D721Med (cell line): ENCODE measurements at places on chromosomes 3 and 15.

DNA sequence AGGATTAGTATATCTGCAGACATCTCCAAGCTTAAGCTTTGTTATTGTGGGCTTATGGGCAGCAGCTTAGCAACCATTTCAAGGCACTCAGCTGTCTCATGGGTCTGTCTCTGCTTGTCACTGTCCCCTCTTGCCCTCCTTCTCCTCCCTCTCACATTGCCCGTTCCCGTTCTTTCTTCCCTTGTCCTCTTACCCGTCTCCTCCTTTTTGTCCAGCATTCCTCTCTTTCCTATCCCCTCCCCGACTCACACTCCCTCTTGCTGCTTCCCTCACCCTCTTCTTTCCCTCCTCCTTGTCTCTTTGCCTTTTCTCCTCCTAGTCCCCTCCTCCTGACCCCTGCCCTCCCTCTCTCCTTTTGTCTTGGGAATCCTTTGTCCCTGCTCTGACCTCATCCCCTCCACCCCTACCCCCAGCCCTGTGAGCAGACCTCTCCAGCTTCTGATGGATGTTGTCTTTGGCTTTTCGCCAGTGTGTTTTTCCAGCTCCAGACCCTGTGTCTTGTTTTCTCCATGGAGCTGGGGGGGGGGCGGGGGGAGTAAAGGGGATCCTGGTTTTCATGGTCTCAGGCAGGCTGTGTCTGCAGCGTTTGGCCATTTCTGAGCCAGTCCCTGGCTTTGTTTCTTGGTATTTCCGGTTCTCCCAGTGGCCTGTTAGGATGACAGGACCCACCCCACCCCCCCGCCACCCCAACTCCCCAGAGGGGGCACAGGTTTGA lies 47.9 kb upstream of the TRAK1 start:
- DNase-seq: no peak

- no peak for DNase-seq
Observed at GRCh38 chr3:71585131-71585530, 1.6 kb upstream of the FOXP1 start.

DNA sequence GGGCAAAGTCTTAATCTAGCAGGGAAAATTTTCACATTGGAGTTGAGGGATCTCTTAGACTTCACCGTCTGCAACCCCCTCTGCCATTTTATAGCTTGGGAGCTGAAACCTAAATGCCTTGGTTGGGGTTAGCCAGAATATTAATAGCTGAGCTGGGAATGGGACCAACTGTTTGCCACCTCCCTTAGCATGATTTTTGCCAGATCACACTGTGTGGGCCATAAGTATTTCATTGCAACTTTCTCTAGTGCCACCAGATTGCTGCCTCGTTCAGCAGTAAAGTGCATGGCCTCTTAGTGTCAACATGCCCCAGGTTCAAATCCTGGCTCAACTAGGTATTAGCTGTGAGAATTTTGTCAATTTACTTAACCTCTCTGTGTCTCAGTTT lies 55.9 kb upstream of the ABHD17C start:
- DNase-seq: no peak

- DNase-seq: no peak
Observed at GRCh38 chr3:194472290-194472920, 14.4 kb downstream of the ATP13A3 start.

DNA sequence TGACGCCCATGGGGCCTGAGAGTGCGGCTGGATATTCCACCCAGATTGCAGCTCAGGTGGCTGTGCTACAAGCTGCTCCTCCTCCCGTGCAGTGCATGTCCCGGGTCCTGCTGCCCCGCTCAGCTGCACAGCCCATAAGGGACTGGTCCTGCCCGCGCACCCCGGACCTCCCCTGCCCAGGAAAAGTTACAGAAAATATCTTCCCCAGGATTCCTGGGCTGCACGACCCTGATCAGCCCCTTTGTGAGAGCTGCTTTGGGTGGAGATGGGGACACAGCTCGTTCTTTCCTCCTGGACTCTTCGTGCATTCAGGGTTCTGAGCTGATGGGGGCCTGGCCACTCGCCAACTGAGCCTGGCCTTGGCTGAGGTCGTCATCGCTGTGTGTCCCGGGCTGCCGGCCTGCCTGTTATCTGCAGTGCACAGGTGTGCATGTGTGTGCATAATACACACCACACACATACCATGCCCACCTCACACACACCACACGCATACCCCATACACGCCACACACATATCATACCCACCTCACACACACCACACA lies 28.8 kb downstream of the APBA2 start:
- no peak for DNase-seq

GRCh38 chr3:2765002-2765579 lies 345.1 kb downstream of the IL5RA start:
- DNase-seq: no peak

GRCh38 chr3:189334064-189334920 lies 162.5 kb downstream of the TPRG1 start:
- no peak for DNase-seq

DNA sequence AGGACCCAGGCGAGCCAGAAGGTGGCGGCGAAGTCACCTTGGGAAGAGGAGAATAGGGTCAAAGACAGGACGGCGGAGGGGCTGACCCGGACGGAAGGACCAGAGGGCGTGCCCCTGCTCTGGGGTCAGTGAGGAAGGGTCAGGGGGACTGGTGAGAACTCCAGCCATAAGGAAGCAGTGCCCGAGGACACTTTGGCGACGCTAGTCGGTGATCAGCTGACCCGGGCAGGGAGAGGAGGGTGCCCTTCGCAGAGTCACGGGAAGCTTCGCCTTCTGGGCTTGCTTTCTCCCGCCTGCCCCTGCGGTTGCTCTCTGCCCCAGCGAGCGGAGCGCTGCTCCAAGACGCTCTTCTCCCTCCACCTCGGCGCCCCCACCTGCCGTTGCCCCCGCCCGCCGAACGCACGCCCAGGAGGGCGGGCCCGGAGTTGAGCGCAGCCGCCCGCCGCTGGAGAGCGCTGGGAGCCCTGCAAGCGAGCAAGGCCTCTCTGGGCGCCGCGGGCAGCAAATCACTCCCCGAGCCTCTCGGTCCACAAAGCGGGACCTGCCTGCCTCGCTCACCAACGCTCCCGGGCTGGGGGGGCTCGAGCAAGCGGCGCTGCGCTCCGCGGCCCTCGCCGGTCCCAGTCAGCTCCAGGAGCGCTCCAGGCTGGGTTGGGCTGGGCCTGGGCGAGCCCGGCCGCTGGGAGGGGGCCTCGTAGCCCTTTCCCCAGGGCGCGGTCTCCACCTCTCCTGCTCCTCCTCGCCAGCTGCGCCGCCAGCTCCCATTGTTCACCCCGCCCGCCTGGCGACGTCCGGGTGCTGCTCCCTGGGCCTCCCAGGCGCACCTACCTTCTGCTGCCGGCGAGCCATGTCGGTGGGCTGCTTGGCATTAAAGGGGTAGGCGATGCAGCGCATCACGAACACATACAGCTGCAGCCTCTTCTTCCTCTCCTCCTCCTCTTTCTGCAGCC lies 1.2 kb downstream of the CADPS start:
- DNase-seq: no peak

DNA sequence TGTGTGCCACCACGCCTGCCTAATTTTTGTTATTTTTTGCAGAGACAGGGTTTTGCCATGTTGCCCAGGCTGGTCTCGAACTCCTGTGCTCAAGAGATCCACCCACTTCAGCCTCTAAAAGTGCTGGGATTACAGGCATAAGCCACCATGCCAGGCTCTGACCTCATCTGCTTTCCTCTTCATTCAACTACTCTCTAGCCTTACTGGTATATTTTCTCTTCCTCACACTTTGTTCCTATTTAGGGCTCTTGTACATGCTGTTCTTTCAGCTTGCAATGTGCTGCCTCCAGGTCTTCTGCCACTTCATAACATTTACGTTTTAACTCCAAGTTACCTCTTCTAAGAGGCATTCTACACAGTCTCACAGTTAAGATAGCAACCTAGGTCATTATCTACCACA lies 34.9 kb downstream of the PIK3CB start:
- no peak for DNase-seq

GRCh38 chr15:69275933-69276560 lies 22.7 kb upstream of the PAQR5 start:
- DNase-seq: no peak

GRCh38 chr3:66885326-66886000 lies 112.6 kb upstream of the KBTBD8 start:
- DNase-seq: no peak

DNA sequence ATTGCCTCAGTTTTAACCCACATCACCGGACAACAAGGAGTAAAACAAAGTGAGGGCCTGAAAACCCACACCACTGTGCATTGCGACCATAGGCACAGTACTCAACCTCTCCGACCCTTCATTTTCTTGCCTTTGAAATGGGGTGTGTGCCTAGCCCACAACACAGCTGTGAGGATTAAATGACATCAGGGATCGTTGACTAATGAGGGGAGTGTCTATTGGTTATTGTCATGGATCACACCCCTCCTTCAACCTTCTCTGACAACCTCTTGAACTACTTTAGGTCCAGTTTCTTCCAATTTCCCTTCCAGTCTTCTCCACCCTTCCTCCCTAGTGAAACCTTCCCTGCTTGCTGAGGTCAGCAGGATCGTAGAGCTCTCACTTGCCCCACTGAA lies 89.5 kb downstream of the HES1 start:
- DNase-seq: no peak

DNA sequence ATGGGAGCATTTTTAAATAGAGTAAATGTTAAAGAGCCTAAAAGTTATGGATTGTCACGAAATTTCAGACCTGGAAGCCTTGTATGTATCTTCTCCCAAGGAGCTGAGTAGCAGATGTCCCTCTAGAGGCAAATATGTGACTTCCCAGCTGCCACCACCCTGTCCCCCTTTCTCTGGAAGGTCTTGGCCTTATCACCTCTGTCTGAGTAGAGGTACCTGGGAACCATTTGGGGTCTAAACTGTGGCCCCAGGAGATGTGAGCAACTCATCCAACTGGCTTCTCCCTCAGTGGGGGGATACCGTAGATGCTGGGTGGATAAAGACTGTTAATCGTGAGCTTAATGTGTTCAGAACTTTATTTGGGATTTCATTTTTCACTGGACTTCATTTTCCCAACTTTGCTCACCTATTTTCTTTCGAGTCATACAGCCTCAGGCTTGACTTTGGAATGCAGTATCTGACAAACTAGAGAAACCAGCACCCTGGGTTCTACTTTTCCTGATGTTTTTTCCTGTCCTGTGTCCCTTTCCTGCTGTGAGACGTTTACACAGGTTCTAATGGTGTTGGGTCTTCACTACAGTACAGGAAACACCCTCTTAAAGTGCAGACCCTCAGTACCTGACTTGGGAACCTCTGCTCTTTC lies 53.3 kb upstream of the CCR4 start:
- DNase-seq: no peak

GRCh38 chr3:170622369-170623159 lies 36.7 kb upstream of the SLC7A14 start:
- DNase-seq: peak; percentile 18

- DNase-seq: no peak
Observed at GRCh38 chr15:77414789-77415442, 5.0 kb downstream of the PEAK1 start.

DNA sequence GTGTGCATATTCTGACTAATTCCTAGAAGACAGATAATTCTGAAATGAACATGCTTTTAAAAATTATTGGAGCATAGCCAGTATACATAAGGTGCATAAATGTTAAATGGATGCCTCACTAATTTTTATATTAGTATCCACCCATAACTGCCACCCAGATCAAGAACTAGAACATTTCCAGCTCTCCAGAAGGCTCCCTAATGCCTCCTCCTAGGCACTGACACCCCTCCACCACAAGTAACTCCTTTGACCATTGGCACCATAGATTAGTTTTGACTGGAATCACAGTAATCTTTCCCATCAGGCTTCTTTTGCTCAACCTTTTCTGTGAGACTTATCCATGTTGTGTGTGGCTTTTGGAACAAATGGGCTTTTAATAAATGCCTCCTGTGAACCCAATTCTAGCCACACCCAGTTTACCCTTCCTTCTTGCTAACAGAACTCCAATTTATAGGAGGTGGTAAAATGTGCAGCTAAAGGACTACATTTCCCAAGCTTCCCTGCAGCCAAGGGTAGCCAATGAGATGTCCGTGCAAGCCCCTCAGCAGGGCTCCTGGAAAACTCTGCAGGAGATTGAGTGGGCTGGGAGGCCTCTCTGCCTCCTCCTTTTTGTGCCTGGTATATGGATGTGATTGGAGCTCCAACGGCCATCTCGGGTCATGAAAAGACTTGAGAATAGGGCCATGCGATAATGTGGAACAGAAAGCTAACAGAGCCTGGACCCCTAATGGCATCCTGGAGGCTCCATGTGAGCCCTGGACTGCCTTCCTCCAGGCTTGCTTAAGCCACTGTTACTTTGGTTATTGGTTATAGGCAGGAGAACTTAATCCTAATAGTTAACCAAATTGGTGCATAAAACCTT lies 322.6 kb upstream of the TLE3 start:
- no peak for DNase-seq

DNA sequence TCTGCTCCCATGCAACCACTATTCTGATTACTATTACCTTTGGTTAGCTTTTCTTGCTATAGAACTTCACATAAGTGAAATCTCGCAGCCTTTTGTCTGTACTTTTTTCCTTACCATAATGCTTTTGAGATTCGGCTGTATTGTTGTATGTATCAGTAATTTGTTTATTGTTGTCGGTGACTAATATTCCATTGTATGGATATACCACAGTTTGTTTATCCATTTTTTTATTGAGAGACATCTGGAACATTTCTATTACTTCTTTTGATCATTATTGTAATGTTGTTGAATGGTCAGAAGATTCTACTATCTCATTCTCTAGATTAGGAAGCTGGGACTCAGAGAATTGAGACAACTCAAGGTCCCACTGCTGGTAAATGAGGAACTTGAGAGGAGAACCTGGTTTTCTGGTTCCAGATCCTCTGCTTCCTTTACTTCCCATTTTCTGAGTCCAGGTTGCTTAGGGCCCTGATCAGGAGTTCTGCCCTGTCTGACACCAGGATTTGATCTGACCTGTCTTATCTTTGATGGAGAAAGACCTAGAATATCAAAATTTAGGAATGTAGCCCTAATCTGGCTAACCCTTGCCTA lies 18.2 kb upstream of the SPTSSB start:
- no peak for DNase-seq

- DNase-seq: no peak
Observed at GRCh38 chr15:33729653-33730052, 238.6 kb upstream of the CHRM5 start.

DNA sequence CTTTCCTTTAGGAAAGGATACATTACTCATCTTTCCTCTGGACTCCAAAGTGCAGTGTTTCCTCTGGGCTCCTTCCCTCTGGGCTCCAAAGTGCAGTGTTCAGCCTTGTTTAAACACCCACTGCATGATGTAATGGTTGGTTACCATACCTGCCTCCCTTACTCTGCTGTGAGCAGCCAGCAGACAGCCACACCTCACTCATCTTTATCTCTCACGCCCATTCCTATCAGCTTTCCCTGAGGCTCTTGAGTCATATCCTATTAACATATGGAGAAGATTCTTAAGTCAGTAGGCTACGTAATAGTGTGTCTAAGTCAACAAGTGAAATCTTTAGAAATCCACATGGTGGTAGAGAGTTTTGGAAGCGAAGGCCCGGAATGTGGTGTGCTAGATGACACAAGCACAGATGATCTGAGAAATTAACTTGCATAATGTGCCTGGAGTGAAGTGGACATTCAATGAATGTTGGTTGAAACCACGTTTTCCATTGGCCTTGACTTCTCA lies 97.2 kb upstream of the CTNNB1 start:
- DNase-seq: no peak
